ENCODE measurements at places on chromosomes 7 and 10. TPM values are rescaled to one million over a fixed set of nuclear protein-coding genes. Genes with fewer than 3 reads are reported as not detected.

- no peak for DNase-seq
Observed at GRCh38 chr7:29486191-29486700, 77.4 kb upstream of the PRR15 start.

DNA sequence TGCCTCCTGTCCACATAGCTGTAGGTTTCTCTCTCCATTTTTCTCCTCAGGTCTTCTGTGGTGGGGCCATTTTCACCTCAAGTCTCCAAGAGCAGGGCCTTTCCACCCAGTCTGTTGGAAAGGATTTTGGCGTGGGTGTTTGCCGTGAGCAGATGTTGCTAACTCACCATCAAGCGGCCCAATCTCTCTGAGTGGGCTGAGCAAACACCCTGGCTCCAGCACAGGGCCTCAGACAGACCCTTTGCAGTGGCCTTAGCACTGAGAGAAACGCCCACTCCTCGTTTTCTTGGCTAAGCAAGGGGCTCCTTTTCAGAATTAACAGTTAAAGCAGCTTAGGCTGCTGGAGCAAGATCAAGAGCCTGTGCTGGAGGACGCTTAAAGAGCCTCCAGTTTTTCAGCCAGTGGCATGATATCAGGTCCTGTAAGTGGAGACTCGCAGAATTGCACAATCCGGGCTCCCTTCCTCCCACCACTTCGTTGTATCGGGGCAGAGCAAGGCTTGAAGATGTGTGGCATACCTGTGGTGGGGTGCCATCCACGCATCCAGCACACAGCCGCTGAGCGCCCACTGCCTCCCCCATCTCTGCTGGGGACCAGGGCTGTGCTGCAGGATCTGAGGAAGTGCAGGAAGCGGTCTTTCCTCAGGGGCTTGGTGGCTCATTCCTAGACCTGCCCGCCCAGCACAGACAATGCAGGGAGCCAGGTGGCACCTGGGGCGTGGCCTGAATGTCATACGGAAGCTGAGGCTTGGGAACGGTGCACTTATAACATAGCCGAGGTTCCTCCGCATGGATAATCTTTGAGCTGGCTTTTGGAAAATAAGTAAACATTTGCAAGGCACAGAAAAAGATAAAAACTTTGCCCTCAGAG, 142.7 kb downstream of the ADARB2 start:
- no peak for DNase-seq

DNA sequence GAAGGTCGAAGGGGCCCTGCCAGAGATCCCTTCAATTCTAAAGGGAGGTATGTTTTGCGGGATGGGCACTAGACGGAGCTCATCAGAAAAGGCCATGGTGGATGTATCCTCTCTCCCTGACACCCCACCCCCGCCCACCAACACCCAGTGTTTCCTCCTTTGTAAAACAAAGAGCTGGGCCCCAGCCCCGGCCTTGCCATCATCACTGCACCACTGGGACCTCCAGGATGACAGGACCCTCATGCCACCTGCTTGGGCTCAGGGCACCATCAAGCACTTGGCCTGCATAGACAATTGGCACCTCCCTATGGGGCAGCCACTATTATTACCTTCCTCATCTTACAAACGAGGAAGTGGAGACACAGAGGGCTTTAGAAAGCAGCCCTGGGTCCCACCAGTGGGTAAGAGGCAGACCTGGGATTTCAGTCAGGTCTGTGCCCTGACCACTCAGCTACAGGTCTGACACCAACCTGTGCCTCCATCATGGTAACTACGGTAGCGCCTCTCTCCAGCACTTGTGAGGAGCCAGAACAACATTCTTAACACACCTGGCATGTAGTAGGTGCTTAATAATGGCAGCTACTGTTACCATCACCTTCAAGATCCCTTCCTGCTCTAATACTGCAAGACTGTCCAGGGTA, 2.0 kb downstream of the CALML3 start:
- no peak for DNase-seq

DNA sequence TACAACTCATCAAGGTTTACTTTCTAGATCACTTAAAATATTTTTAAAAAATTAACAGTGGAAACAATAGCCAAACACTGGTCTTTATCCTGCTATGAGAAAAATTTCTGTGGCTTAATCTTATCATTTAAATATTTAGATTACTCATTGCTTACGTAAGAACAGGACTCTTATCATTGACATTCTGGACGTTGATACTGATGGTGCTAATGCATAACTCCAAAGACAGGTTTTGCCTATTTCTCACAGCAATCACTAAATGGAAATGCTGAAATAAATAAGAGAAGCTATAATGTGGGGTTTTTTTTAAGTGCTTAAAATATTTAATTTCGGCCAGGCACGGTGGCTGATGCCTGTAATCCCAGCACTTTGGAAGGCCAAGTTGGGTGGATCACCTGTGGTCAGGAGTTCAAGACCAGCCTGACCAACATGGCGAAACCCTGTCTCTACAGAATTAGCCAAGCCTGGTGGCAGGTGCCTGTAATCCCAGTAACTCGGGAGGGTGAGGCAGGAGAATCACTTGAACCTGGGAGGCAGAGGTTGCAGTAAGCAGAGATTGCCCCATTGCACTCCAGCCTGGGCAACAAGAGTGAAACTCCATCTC, 195.0 kb downstream of the HGF start:
- DNase-seq: no peak

- no peak for DNase-seq
Observed at GRCh38 chr10:71634531-71635164, 84.9 kb downstream of the C10orf105 start.

The PDIA4 gene
- total RNA-seq: 307 TPM

The MMD2 gene
- not detected for total RNA-seq

The ATG9B gene
- total RNA-seq: 0.07 TPM

The ADIRF gene
- total RNA-seq: 0.72 TPM

The RHOBTB1 gene
- total RNA-seq: 22.2 TPM

The STRIP2 gene
- 6.3 TPM for total RNA-seq

All from epithelial cell of proximal tubule (primary cell).